ENCODE measurements at places on chromosomes 2 and 18. TPM values are rescaled to one million over a fixed set of nuclear protein-coding genes. Genes with fewer than 3 reads are reported as not detected.
A peak's percentile ranks its signal among the peaks of the same experiment; 100 is the strongest.

- no peak overlapping the region for H3K27ac ChIP-seq
- DNase-seq: no peak
- H3K4me1 ChIP-seq: no peaks in the 10 kb centered on the region
- no peaks in the 10 kb centered on the region for H3K27me3 ChIP-seq
These were observed 411.1 kb downstream of the RAD51AP2 start for GRCh38 chr2:17107151-17107550.

GALR1 gene
- 0.98 TPM for total RNA-seq

- H3K4me3 ChIP-seq: peak overlapping the region; percentile 37
- H3K27me3 ChIP-seq: no peaks in the 10 kb centered on the region
- no peak for DNase-seq
- peak overlapping the region; percentile 88 for H3K27ac ChIP-seq
These were observed 176.7 kb downstream of the GLI2 start for GRCh38 chr2:120912101-120912985.

- DNase-seq: no peak
- no peak overlapping the region for H3K27ac ChIP-seq
- H3K27me3 ChIP-seq: no peaks in the 10 kb centered on the region
- no peaks in the 10 kb centered on the region for H3K4me1 ChIP-seq
These were observed 269.2 kb downstream of the NYAP2 start for GRCh38 chr2:225668606-225669266.

DNA sequence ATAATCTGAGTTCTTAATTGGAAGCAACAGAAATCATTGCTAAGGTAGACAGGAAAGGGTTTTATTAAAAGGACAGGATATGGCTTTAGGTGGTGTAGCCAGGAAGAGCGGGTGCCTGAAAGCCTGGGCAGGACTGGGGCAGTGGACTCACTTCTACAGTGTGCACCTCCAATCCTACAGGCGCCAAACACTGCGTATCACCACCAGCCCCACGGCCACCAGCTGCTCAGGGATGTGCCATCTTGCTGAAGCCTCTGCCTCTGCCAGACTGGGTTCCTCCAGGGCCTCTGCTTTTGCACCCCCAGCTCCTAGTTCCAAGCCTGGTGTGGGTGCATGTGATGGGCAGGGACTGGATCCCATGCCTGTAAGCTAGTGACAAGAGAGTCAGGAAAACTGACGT, 29.7 kb upstream of the DPYSL5 start:
- no peak for DNase-seq
- no peaks in the 10 kb centered on the region for H3K36me3 ChIP-seq
- H3K4me3 ChIP-seq: no peak overlapping the region
- no peaks in the 10 kb centered on the region for H3K4me1 ChIP-seq
- H3K27ac ChIP-seq: no peak overlapping the region

GBX2 gene
- not detected for total RNA-seq

- no peaks in the 10 kb centered on the region for H3K36me3 ChIP-seq
- no peak overlapping the region for H3K27ac ChIP-seq
- peaks cover 20% of the 10 kb centered on the region for H3K27me3 ChIP-seq
- peak overlapping the region; percentile 24 for H3K4me3 ChIP-seq
- H3K4me1 ChIP-seq: peaks cover 20% of the 10 kb centered on the region
- no peak for DNase-seq
These were observed 1.7 kb downstream of the EGR4 start for GRCh38 chr2:73291461-73292315.

KCNG2 gene
- total RNA-seq: not detected

ATOH8 gene
- total RNA-seq: 66.5 TPM

EMILIN2 gene
- 26.8 TPM for total RNA-seq

- no peak overlapping the region for H3K27ac ChIP-seq
- no peaks in the 10 kb centered on the region for H3K27me3 ChIP-seq
- DNase-seq: no peak
- H3K4me3 ChIP-seq: no peak overlapping the region
- H3K4me1 ChIP-seq: no peaks in the 10 kb centered on the region
These were observed 85.9 kb upstream of the KLF7 start for GRCh38 chr2:207251573-207252192.

RGPD5 gene
- 40.0 TPM for total RNA-seq

DNA sequence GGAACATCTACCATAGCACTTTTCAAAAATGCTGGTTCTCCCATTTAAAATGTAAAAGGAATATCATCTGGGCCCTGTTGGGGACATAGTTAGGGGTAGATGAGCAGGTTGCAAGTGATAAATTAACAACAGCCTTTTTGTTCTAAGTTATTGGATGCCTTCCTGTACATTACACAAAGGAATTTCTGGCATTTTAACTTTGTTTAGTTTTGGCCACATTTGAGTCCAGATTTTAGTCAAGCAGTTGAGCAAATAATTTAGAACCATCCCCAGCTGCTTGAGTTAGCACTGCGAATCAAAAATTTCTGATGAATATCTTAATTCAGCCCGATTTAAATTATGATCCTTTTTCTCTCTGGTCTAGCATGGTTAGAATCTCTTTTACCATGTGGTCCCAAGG, 124.4 kb downstream of the TTC27 start:
- H3K36me3 ChIP-seq: no peaks in the 10 kb centered on the region
- no peak overlapping the region for H3K27ac ChIP-seq

- H3K27me3 ChIP-seq: no peaks in the 10 kb centered on the region
- no peaks in the 10 kb centered on the region for H3K4me1 ChIP-seq
- no peak overlapping the region for H3K4me3 ChIP-seq
- H3K36me3 ChIP-seq: no peaks in the 10 kb centered on the region
- no peak overlapping the region for H3K27ac ChIP-seq
- no peak for DNase-seq
These were observed 212.7 kb downstream of the KCNE4 start for GRCh38 chr2:223264541-223265193.

GKN2 gene
- total RNA-seq: not detected

GRCh38 chr18:37501136-37501535, 64.5 kb downstream of the CELF4 start:
- DNase-seq: no peak
- no peak overlapping the region for H3K27ac ChIP-seq
- no peaks in the 10 kb centered on the region for H3K4me1 ChIP-seq
- H3K27me3 ChIP-seq: no peaks in the 10 kb centered on the region
- no peaks in the 10 kb centered on the region for H3K36me3 ChIP-seq

OTOS gene
- total RNA-seq: not detected
